Femur (tissue), 1 donor: ENCODE measurements at places on chromosomes 6 and 20.

GRCh38 chr6:128357392-128358130 is 162.8 kb downstream of the PTPRK start:
- DNase-seq = no peak

DNA sequence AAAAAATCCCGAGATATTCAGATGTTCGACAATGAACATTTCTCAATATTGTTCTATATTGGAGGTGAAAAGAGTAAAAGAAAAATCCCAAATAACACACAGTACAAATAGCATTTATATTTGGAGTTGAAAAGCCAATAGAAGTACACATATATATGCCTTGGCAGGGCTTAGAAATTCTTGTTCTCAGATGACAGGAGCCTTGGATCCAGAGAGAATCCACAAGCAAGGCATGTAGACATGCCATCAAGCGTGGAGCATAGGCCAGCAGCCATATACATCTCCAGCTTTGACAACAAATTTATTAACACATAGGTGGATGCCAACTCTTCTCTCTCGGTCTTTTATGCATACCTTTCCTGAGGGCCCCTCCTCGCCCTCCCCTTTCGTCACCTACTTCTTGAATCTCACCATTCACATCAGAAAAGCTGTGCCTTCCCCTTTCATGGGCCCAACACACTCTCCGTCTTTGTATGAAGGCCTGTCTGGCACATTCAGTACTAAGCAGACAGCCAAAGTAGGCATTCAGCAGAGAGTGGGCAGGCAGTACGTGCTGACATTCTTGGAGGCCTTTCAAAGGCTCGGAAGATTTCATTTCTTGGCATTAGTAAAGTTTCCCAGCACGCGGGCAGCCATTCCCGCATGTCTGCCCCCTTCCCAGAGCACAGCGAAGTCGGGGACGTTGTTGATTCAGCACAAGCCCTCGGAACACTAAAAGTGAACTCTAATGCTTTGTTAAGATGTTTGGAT is 18.2 kb downstream of the NEDD9 start:
- DNase-seq = peak; percentile 74

DNA sequence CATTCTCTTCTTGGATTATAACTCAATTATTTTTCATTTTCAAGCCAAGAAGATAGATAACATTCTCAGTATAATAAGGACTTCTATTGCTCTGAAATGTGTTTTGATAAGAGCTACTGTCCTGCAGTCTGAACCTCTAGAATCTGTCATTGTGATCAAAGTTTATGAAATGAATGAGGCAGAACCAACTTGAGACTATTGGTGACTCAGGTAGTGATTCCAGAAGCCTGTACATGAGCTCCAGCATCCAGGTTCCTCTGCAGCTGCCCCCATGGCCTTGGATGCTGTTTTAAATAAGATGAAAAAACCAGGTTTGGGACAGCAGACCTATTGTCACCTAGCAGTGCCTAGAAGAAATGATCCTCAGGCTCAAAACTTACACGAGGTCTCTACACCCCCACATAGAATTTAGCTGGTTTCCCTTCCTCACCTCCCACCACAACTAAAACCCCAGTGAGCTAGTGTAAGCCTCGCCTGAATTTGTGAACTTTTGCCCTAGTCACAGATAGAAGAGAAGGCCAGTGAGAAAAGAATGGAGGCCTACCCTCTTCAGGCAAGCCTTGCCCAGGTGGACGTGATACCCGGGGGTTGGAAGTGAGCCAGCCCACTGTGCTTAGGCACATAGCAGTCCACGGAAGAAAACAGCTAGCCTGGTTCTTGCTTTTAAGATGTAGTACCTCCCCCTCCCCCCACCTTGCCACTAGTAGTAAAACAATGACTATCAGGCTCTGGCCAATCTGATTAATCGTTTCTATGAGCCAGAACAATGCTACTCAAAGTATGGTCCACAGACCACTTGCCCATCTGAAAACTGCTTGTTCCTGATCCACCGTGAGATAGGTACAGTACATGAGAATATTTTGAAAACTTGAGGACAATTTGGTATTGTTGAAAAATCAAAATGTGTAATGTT is 73.0 kb upstream of the SYNJ2 start:
- DNase-seq = no peak

- peak; percentile 24 for DNase-seq
These were observed 525 bp downstream of the MACROD2 start for GRCh38 chr20:13995841-13996240.

GRCh38 chr20:64057628-64058498 is 5.1 kb upstream of the TCEA2 start:
- DNase-seq = peak; percentile 80

DNA sequence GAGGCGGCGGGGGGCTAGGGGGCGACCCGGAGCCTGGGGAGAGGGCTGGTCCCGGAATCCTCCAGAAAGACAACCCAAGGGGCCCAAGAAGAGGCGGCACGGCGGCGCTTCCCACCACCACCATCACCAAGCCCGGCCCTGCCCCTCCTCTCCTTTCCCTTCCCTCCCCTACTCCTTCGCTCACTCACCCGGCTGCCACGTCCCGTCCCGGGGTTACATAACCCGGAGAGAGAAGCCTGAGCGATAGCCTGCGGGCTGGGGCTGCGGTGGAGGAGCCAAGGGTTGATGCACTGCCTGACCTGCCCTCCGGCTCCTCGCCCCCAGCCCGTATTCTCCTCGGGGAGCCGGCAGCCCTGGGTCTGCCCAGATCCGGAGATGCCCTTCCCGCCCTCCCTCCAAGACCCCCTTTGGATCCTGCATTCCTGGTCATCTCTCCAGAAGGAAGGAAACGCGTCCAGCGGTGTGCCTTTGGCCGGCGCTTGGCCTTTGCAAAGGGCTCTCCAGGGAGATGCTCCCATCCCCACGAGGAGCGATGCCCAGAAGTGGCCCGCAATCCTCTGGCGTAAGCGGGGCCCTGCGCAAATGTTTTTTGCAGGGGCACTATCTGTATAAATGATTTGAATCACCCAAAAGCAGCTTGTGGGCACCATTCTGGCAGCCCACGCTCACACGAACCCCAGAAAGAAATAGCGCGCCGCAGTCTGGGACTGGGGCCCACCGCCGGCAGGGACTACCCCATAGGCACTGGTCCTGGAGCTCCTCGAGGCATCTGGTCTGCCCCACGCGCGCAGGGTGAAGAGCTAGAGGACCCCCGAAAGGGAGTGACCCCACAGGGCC is 4.6 kb upstream of the CPXM1 start:
- peak; percentile 27 for DNase-seq

- no peak for DNase-seq
These were observed 69.0 kb upstream of the AHI1 start for GRCh38 chr6:135566311-135567068.

DNA sequence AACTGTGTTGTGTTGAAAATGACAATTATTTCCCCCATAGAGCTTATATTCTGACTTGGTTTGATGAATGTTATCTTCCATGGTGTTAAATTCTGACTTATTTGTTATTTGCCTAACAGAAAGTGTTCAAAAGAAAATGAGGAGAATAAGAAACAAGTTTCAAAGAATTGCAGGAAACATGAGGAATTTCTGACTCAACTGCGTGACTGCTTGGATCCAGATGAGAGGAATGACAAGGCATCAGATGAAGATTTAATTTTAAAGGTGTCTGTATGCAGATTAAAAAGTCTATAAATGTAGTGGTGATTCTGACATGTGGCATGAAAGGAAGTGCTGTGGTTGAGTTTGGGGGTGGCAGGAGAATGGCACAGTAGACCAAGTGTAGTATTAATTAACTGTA is 50.6 kb downstream of the CCDC170 start:
- no peak for DNase-seq

DNA sequence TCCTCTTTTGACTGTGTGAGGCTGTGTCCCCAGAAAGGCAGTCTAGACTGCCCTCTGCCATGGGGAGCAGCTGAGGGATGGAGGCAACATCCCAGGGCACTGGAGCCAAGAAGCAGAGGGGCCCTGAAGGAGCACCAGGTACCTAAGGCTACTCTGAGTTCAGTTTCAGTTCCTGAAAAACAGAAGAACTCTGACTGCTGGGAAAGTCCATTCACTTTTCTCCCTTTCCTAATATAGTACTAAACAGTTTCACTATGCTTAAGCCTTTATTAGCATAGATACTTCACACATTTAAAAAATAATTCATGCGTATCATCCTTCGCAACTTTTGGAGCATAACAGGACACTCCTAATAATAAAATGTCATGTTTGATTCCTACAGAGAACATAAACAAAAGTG is 130.0 kb downstream of the FOXC1 start:
- DNase-seq = no peak
